ENCODE measurements at places on chromosomes 5 and 9. TPM values are rescaled to one million over a fixed set of nuclear protein-coding genes. Genes with fewer than 3 reads are reported as not detected.

Gene TRPM6
- total RNA-seq: 0.07 TPM

Gene SHOC1
- not detected for total RNA-seq

Gene GGTA1
- 0.22 TPM for total RNA-seq

Gene PITX1
- 80.2 TPM for total RNA-seq

Gene SOHLH1
- not detected for total RNA-seq

Gene ABLIM3
- total RNA-seq: 0.27 TPM

Gene GOLGA2
- 195 TPM for total RNA-seq

Gene PCA3
- total RNA-seq: not detected

Gene SGCD
- total RNA-seq: 5.3 TPM

Gene IL13
- total RNA-seq: 0.50 TPM

Gene CBY3
- total RNA-seq: not detected

Gene SLC34A3
- 0.27 TPM for total RNA-seq

Gene PDE6A
- 0.18 TPM for total RNA-seq

Measured in mesothelial cell of epicardium (in vitro differentiated cells).